ENCODE measurements at places on chromosomes 7 and 10. TPM values are rescaled to one million over a fixed set of nuclear protein-coding genes. Genes with fewer than 3 reads are reported as not detected.

DNA sequence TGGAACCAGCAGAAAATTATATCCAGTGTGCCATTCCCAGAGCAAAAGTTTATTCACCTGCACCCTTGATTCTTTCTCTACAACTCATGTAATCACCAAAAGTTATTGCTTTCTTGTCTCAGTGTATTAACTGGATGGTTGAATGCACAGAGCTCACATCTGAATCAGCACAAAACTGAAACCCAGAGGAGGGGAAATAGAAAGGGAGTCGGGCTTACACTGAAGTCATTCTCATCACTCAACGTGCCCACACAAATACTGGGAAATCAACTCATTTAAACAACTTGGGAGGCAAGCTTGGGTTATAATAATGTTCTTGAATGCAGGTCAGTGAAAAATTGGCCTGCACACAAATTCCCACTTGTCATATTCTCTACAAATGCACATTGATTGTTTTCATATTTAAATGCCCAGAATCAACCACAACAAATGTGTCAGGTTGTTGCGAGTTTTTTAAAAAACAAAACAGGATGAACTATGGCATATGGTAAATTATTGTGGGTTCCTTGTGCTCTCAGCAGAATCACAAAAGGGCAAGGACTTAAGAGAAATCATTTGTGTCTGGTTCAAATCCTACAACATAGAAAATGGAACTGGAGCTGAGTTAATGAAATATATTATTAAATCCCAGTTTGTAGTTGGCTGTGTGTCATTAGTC is 125.9 kb upstream of the NOBOX start:
- DNase-seq = no peak

GRCh38 chr7:155576416-155576815 is 30.1 kb upstream of the CNPY1 start:
- no peak for DNase-seq

DNA sequence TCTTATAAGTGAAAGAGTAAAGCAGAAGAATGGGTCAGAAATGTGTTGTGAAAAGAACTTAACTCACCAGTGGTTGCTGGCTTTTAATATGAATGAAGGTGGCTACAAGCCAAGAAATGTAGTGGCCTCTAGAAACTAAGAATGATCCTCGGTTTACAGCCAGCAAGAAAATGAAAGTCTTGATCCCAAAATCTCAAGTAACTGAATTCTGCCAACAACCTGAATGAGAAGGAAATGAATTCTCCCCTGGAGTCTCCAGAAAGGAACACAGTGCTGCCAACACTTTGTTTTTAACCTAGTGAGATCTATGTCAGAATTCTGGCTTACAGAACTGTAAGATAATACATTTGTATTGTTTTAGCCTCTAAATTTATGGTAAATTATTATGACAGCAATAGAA is 193.0 kb downstream of the FZD1 start:
- DNase-seq = no peak

DNA sequence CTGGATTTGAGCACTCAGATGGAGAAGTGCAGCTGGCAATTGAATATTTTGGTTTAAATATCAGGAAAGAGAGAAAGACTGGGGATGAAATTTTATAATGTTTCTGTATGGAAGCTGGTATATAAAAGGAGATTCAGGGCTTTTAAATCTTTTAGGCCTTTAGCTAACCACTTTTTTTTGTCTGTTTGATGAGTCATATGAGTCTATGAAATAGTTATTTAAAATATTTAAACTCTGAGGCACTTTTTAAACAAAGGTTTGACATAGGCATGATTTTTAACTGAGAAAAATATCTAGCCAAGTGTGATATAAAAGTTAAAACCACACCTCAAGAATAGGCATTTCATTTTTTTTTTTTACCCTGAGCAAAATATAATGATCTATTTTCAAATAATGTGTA is 944.3 kb downstream of the GATA3 start:
- peak; percentile 44 for DNase-seq

GRCh38 chr7:133784486-133785001 is 342.6 kb upstream of the LRGUK start:
- DNase-seq = no peak

DNA sequence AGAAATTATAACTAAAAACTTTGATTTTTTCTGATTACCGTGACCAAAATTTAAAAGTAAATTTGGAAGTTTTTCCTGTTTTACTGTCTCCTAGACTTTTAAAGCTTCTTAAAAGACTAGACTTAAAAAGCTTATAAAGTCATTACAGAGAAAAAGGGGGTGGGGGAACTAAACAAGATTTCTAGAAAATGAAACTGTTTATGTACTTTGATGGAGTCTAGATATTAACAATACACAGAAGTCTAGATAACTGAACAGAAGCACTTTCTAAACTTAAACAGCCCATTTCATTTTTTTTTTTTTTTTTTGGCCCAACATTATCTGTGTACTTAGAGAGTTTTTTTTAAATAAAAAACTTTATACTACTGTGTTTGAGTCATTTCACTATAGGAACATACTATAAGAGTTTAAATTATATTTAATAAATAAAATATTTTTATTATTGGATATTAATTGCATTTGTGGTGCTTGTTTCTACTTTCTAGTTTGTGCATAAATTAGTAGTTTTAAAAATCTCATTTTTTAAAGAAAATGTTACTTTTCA is 98.5 kb downstream of the PHTF2 start:
- DNase-seq = no peak

GRCh38 chr10:22978287-22978686 is 50.4 kb downstream of the ARMC3 start:
- DNase-seq = peak; percentile 79

DNA sequence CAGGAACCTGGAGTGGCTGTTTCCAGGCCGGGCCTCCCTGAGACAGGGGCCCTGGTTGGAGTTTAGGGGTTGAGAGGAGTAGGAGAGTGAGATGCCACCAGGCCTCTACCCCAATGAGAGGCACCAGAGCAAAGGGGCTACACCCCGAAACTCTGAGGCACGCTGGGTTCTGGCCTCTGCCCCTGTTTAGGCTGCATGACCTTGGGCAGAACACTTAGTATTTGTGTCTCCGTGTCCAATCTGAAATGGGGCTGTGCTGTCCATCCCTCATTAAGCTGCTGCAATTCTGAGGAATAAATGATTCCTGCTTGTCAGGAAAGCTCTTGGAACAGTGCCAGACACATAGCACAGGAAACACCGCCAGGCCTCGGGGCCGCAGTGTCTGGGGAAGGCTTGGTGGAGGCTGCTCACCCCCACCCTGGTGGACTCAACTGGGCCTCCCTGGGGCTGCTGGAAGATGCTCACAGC is 40.5 kb upstream of the SAMD8 start:
- peak; percentile 7 for DNase-seq

DNA sequence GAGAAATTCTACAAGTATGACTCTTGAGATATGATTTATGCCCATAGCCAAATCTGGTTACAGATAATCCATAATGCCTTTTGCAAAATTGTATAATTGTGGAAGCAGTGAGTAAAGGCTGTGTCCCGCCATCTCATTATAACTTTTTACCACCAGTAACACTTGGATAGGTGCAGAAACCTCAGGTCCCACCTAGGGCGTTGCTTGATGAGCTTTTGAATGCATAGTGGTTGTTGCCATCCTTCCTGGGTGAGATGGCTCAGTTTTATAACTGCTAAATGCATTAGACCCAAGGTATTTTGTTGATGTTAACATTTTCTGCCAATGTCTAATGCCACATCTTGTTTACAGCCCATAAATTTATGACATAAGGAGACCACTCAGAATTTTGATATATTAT is 42.9 kb downstream of the CFAP58 start:
- DNase-seq = no peak

GRCh38 chr10:37763132-37763531 is 94.3 kb downstream of the ZNF248 start:
- DNase-seq = no peak

DNA sequence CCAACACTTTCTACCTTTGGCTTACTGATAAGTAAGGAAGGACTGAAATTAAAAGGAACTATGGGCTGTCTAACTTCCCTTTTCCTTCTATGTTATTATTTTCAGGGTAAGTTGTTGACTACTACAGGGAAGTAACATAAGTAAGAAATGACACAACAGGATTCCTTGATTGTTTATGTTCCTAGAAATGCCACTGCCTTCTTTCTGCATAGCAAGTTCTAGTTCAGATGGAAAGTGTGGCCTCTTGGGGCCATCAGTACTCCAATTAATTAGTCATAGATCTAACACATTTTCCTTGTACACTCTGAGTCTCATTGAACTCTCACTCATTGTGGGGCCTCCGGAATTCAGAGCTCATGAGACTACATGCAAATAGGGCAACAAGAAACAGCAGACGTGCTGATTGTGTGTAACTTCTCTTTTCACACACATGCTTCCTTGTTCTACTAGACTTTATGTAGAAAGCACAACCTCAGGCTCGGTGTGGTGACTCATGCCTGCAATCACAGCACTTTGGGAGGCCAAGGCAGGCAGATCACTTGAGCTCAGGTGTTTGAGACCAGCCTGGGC is 35.3 kb upstream of the HIBADH start:
- no peak for DNase-seq

GRCh38 chr10:30359373-30360206 is 10.5 kb upstream of the MTPAP start:
- DNase-seq = no peak

DNA sequence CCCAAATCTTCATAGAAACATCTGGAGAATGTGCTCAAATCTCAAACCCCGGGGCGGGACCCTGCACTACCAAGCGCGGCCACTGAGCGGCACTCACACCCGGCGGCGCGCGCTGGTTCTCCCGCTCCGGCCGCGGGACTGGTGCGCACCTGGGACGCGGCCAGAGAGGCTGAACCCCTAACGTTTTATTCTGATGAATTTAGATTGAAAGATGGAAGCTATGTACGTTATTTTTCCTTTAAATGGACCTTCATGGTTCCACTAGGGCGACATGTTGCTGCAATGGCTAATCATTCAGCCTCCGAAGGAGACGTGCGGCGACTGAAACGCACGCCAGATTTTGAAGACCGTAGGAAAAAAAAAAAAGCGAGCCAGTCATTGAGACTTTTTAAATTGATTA is 107.0 kb upstream of the INSIG1 start:
- no peak for DNase-seq

DNA sequence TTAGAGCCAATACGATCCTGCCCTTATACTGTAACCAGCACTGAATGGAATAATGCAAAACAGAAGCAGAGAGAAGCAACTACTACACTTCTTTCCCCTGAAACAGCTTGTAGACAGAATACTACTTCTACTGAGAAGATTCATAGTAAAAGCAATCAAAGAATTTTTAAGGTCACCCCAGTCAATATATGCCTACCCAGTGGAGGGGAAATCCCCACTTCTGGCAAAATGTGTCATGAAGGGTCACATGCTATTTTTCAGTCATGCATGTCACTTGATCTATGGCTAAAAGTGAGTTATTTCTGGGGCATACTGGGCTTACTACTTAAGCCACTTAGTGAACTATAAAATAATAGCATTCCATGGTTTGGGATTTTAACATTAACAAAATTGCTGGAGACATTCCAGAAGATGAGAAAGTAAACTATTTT is 25.6 kb downstream of the IRF5 start:
- peak; percentile 22 for DNase-seq

DNA sequence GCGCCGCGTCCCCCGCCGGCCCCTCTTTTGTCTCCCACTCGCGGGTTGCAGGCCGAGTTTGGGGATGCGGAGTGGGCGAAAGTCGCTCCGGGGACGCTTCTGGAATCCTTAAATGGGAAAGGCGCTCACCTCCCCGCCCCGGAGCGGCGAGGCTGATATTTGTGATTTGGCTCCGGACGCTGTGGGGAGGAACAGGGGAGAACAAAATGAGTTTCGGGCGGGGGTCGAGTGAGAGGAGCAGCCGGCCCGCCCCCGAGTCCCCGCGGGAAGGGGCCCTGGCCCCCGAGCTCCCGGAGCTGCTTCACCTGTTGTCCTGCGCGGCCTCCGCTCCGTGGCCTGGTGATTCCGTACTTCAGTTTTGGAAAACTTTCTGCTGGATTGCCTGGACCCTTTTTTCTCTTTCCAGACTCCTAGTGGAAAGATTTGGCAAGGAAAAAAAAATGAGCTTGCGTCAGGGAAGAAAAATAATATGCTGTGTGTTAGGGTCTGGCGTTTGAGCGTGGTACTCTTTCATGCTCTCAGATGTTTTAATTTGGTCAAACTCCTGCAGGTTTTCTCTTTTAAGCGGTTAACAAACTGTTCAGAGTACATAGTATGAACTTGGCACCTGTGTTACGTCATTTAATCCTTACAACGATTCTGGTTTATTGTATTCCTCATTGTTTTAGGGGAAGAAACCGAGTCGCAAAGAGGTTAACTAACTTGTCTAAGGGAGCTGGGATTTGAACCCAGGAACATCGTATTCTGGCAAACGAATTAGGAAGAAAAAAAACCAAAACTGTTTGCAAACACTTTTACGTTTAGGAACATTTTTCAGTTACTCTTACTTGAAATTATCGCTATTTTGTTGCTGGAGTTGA is 924 bp downstream of the BMPR1A start:
- peak; percentile 52 for DNase-seq

- no peak for DNase-seq
These were observed 910 bp downstream of the WIPF3 start for GRCh38 chr7:29806995-29807841.

GRCh38 chr10:95998255-95998784 is 45.1 kb upstream of the CCNJ start:
- no peak for DNase-seq

DNA sequence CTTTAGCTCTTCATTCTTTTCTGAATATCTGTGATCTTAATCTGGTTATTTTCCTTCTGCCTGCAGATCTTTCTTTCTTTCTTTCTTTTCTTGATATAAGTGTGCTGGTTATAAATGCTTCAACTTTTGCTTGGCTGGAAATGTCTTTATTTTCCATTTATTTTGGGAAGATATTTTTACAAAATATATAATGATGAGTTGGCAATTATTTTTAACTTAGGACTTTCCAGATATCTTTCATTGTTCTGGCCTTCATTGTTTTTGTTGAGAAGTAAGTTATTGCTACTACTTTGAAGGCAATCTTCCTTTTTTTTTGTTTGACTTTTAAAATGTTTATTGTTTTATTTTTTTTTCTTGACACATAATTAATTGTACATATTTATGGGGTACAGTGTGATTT is 75.3 kb downstream of the ZNF503 start:
- DNase-seq = no peak

- DNase-seq = peak; percentile 26
These were observed 34.6 kb upstream of the CROT start for GRCh38 chr7:87310790-87311419.

DNA sequence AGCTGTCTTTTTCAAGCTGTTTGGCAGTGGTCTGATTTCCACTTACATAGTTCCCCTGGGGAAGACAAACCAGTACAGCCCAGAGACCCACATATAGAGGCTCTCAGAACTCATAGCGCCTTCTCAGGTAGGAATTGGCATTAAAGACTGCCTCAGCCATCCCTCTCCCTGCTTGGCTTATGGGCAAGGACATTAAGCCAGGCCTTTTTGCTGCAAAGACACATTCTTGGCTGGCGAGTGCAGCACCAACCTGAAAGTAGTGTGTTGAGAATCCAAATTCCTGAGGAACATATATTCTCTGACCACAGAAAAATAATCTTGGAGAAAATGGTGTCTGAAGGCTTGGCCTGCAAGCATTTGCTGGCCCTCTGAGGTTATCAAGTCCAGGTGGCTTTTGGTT is 39.2 kb upstream of the HPS1 start:
- DNase-seq = no peak

- no peak for DNase-seq
These were observed 23.2 kb downstream of the CDK1 start for GRCh38 chr10:60801522-60801921.

RADIL gene
- 0.22 TPM for total RNA-seq

SAP25 gene
- total RNA-seq = 1.4 TPM

DNAJC9 gene
- 18.9 TPM for total RNA-seq
